NCI-H1105 treated with DMSO at 0.1 percent for 48 hours (cell line): ENCODE measurements at places on chromosomes 5 and 9.

GRCh38 chr5:18141222-18141621 lies 507.0 kb downstream of the TAF11L14 start:
- no peak for DNase-seq

DNA sequence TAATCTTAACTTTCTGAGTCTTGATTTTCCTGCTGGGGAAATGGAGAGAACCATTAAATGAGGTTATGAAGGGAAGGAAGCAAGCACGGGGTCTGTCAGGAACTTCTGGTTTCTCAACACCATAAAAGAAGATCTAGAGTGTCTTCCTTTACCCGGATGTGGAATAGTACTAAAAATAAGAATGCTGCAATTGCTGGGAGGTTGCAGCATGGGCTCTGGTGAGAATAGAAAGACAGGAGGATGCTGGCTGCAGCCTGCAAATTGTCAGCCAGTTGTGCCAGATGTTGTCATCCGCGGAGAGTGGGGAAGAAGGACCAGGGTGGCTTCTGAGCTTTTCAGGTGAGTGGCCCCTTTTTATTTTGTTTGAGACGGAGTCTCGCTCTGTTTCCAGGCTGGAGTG lies 69.3 kb upstream of the STC2 start:
- DNase-seq: no peak

GRCh38 chr5:138212828-138213160 lies 329 bp downstream of the CDC23 start:
- no peak for DNase-seq

GRCh38 chr5:170100066-170100943 lies 5.4 kb upstream of the FOXI1 start:
- DNase-seq: peak; percentile 56

DNA sequence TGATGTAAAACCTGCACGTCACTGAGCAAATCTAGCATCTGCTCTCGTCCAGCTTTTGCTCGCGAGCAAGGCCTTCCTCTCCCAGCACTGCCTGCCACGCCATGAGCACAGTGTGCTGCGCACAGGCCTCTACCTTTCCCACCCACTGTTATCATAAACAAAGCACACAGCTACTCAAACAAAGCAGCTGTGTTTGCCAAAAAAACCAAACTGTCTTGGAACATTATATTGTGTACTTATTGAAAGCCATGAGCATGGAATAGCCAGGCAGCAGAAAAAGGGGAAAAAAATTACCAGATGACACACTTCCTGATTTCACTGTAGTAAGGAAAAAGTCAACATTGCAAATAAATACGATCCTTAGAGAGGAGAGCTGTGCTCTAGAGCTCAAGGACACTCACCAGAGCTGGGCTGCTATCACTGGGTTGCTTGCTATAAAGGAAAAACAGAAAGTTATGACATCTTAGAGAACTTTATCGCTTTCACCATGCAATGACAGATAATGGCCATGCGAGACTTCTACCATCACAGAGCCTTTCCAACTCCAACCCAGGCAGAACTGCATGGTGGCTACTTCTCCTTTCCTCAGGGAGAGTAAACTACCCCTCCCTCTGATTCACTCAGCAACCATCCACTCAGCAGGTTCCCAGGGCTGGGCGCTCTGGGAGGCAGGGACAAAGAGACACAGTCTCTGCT lies 69.6 kb downstream of the EPB41L4B start:
- peak; percentile 57 for DNase-seq

GRCh38 chr5:61051267-61051666 lies 106.3 kb downstream of the NDUFAF2 start:
- no peak for DNase-seq

DNA sequence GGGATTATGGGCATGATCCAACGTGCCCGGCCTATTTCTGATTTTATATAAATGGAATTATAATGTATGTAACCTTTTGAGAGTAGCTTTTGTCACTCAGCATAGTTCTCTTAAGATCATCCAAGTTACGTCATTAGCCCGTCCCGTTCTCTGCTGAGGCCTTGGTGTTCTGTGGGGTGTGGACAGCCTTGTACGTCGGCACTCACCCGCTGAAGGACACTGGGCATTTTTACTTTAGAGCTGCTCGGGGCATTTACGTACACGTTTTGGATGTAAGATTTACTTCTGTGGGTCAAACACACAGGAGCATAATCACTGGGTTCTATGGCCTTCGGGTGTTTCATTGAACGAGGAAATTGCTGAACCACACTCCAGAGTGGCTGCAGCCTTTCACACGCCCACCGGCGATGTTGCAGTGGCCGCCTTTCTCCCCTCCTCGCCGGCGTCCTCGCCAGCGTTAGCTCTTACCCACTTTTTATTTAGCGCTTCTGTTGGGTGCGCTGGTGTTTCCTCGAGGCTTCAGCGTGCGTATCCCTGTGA lies 101.8 kb downstream of the EHMT1 start:
- DNase-seq: no peak

- DNase-seq: no peak
These were observed 40.0 kb downstream of the GAS1 start for GRCh38 chr9:86907346-86907745.

DNA sequence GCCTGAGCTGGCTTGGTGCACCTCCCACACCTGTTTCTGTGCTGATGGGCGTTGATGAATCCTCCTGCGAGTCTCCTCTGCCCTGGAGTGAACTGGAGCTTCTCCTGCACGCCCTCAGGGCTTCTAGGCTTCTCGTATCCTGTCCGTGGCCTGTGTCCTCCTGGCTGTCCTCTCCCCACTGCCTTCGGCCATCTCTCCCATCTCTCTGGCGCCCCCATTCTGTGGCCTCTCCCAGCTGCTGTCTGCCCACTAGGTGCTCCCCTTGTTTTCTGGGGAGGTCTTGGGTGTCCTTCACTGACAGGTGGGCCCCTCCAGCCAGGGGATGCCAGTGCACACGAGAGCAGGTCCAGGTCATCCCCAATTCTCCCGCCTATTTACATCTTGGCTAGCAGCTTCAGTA lies 28.8 kb downstream of the AHRR start:
- DNase-seq: no peak
